Left ventricle myocardium inferior (tissue), 1 donor: ENCODE measurements at places on chromosomes 2 and 18. TPM values are rescaled to one million over a fixed set of nuclear protein-coding genes. Genes with fewer than 3 reads are reported as not detected.

DNA sequence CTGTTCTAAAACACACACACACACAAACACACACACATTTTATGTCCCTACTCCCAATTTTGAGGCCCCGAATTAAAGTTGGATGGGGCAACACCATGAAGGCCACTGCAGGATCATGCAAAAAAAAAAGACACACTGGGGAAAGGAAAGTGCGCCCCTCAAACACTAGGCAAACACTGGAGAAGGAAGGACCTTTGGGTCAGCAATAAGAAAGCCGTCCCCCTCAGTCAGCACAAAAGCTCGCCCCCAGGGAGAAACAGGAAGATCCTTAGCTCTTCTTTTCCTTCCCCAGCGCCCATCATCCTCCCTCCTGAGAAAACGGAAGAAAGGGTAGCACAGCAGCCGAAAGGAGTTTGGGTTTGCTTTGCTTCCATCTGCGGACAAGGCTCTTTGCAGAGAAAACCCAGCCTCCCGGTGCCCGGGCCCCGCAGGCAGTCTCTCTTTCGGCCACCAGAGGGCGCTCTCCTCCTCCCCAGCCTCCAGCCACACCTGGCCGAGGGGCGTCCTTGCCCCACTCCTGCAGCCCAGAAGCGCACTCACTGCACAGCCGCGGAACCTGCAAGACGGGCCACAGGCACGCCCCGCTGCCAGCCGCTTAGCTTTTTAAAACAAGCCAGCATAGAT is 248.5 kb downstream of the CDH20 start:
- DNase-seq: peak; percentile 81

DNA sequence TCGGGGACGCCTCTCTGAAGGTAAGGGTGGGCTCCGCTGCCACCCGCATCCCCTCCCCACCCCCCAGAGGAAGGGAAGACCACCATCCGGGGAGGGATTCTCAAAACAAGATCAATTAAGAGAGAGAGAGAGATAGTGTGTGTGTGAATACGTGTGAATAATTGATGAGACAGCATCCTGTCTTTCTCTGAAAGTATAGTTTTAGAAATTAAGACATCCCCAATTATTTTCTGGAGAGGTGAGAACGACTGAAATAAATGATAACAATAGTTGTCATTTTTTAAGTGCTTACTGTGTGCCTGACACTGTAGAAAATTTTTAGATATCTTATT is 751 bp downstream of the IL18R1 start:
- no peak for DNase-seq

DNA sequence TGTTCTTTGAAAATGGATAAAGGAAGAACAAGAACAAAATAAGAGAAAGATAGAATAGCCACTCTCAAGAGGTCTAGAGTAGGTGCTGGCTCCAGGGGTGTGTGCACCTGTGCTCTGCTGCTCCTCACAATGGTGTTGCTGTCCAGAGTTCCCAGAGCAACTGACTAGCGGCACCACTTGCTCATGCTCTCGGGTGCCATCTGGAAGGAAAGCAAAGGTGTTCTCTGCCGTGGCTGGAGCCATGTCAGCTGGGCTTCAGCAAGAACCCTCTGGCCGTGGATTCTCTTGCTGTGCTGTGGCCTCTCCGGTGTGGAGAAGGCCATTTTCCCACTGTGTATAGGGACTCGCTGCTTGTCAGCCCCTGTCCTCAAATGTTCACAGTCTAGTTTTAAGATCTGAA is 114.6 kb upstream of the TEX51 start:
- no peak for DNase-seq

- DNase-seq: no peak
Measured at GRCh38 chr2:192064459-192064858, 130.3 kb downstream of the TMEFF2 start.

Gene ATOH8
- 23.3 TPM for total RNA-seq
